GM12891 (cell line): ENCODE measurements at places on chromosomes 4 and X.

DNA sequence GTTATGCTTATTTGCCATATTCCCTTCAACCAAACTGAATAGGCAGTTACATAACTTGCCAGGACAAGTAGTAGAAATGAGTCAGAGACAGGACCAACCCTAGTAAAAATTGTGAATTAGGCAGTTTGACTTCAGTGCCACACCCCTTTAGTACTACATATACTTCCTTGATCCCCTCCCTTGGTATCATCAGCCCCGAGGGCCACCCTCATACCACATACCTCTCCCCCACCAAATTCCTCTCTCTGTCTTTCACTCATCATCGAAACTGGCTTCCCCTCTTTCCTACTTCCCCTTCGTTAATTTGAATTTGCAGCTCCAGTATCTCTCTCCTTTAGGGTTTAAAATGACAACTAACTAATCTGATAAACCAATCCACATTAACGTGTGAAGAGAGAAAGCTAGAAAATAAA is 7.9 kb upstream of the PTPN13 start:
- DNase-seq: no peak

- DNase-seq: no peak
These were observed 246.9 kb upstream of the PCDH7 start for GRCh38 chr4:30473225-30473624.

GRCh38 chr4:2843941-2844584 is 419 bp downstream of the ADD1 start:
- DNase-seq: no peak

- DNase-seq: no peak
These were observed 116.6 kb downstream of the SHOX start for GRCh38 chrX:747176-747575.

GRCh38 chr4:103091601-103092223 is 7.9 kb downstream of the BDH2 start:
- DNase-seq: no peak
